Cardiac fibroblast (primary cell): ENCODE measurements at places on chromosomes 2 and 18.

DNA sequence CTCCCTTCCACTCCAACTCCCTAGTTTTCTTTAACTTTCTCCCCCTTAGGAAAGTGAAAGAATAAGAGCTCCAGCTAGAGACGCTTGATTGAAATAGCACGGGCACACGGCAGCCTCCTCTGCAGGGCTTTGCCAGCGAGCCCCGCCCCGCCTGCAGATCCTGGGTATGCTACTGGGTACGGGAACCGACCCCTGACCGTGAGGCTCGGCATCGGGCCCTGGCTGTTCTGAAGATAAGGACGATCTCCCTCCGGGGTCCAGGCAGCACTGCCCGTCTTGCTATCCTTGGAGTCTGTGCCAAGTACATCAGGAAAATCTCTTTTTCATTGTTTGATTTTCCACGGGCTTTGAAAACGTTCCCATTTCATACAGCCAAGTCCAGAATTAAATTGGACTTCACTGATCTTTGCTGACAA, 284.5 kb downstream of the MTX2 start:
- peak; percentile 38 for DNase-seq

GRCh38 chr2:32189011-32189410, 23.3 kb downstream of the SLC30A6 start:
- DNase-seq: no peak

DNA sequence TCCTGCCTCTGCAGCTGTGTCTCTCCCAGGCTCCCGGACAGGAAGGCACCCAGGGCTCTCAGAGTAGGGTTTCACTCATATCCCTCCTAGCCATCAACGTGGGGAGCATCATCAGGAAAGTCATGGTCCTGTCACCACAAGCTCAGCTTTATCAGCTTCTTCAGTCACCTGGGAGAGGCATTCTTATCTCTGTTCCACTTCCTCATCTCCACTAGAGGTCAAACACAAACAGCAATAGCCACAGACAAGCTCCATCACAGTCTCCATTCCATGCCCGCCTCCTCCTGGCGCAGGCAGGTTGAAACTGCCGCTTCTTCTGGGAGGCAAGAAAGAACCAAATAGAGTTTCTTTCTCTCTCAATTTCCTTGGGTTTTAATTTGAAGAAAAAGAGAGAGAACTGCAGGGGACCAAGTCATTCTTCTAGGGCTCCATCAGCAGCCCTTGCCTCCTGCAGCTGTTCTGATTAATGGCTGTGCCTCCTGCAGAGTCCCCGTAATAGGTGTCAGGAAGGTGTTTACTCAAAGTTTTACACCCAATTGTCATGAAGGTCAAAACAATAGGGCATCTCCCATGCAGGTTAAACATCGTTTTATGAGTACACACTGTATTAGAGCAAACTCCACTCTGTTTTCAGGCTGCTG, 377.9 kb downstream of the TMEM182 start:
- DNase-seq: no peak

DNA sequence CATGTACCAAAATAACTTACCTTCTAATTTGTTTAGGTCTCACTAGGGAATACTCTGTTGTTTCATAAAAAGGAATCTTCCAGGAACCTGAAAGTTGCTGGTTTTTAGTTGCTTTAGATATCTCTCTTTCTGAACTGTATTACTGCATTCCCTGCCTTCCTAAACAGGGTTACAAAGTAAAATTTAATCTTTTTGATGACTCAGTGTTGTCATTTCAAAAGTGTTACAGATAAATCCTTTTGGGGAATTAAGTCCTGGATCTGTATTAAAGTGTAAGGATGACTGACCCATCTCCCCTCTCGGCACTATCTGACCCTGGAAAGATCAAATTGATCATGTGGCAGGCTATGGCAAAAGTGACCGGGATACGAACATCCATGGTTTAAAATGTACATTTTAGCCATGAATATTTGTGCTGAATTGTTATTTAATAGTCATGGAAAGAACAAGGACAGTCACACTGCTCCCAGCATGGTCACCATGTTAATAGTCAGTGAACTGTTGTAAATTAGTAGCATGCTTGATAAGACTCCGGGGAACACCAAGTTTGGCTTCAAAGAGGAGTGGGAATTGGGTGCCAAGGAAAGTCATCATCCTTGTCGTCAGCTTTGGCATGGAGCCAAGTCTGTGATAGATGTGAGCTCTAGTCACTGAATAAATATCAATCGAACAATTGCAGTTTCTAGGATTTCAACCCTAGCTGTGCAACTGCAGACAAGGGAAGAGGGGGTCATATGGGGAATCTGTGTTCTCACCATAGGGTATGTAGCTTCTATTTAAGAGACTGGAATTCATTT, 4.2 kb downstream of the PLEKHA3 start:
- DNase-seq: peak; percentile 60
